ENCODE measurements at places on chromosomes 2 and 18.

DNA sequence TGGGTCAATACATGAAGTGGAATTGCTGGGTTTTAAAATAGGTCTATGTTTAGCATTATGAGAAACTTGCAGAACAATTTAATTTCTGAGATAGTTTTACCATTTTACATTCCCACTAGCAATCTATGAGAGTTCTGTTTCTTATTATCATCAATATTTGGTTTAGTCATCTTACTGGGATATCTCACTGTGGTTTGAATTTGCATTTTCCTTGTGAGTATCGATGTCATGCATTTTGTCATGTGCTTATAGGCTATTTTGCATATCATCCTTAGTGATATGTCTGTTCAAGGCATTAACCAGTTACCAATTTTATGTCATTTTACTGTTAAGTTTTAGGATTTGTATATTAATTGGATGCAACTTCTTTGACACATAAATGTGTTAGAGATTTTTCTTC, 204.4 kb downstream of the MCFD2 start:
- no peak for DNase-seq

DNA sequence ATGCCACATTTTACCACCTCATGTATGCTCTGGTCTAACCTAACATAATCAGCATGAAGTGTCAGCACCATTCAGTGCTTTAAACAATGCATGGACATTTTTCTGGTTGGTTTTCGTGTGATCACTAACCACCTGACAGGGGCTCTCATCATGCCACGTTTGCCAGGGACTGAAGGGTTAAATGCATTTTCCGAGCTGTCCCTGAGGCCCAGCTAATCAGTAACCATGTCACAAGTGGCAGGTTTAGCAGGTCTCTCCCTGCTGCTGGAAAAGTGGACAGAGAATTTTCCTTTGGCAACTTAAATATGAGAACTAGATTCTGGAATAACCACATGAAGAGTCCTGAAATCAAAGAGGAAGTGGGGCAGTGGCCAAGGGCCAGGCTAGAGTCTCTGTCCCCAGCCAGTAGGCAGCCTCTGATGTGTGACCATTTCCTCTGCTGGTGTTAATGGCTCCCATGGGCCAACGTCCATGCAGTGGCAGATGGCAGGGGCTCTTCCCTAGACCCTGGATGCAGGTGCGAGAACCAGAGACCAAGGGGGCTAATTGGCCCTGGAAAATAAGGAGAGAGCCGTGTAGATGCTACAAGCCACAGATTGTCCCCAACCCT, 69.5 kb downstream of the TPGS2 start:
- no peak for DNase-seq

DNA sequence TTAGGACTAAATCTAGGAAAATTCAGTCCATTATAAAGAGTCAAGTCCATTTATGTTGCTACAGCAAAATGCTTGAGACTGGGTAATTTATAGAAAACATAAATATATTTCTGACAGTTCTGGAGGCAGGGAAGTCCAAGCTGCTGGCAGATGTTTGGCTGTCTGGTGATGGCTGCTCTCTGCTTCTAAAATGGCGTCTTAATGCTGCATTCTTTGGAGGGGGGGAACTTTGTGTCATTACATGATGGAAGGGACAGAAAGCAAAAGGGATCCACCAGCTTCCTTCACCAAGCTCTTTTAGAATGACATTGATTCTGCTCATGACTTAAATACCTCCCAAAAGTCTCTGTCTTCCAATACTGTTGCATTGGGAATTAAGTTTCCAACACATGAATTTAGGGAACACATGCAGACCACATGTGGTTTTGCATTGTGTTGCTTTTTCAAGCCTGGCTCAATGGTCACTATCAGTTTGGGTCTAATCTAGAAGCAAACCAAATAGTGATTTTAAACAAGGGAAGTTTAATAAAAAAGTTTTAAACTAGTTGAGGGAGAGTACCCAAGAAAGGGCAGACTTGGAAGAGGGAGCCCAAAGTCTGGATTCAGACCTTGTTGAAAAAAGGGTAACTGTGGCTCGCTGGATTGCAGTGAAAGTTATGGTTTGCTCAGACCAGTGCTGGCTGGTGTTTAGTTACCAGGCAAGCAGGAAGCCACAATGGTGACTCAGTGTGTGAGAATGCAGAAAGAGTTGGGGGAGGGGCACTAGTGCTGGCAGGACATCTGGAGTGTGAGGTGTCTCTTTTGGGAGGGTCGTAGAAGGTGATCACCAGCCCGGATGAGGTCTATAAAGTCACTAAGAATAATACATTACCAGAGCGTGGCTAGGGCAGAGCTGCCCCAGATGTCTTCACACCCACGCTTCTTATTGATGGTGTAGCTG, 30.8 kb downstream of the C18orf54 start:
- DNase-seq = no peak

DNA sequence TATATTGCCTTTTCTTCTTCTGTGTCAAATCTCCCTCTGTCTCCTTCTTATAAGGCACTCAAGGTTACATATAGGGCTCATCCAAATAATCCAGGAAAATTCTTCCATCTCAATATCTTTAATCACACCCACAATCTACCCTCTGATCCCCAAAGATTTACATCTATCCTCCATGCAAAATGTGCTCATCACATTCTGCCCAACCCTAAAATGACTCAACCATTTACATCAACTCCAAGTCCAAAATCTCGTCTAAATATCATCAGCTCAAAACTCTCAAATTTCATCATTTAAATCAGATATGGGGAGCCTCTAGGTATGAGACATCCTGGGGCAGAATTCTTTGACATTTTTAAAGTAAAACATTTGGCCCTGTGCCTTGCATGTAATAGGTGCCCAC, 1349.8 kb downstream of the SUCLG1 start:
- DNase-seq = no peak

DNA sequence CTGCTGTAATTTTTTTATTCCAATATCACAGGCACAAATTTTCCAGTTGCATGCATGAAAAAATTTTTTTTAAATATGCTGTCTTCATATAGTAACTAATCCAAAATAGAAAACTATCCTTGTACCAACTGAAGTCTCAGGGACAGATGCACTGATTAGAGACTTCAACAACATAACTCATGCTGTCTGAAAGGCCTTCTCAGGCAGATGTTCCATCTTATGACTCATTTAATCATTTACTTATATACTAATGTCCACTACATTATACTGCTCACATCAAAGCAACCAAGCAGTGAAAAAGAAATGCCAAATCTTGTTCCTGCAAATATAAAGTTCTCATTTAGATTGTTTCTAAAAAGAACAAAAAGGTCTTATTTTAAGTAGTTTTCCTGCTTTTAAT, 53.1 kb downstream of the OLA1 start:
- DNase-seq = no peak

DNA sequence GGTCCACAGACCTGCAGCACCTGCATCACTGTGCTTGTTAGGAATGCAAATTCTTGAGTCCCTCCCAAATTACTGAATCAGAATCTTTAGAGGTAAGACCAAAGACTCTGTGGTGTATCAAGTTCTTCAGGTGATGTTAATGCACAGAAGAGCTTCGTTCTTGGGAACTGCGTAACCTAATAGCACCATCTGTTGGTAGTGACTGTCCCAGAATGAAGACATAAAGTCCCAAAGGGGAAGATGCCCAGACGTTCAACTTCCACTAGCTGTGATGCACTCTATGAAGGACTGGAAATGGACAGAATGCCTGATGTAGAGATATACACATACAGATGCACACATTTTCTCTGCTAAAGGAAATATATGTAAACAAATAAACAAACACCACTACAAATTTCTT, 576.0 kb downstream of the LRP1B start:
- no peak for DNase-seq

DNA sequence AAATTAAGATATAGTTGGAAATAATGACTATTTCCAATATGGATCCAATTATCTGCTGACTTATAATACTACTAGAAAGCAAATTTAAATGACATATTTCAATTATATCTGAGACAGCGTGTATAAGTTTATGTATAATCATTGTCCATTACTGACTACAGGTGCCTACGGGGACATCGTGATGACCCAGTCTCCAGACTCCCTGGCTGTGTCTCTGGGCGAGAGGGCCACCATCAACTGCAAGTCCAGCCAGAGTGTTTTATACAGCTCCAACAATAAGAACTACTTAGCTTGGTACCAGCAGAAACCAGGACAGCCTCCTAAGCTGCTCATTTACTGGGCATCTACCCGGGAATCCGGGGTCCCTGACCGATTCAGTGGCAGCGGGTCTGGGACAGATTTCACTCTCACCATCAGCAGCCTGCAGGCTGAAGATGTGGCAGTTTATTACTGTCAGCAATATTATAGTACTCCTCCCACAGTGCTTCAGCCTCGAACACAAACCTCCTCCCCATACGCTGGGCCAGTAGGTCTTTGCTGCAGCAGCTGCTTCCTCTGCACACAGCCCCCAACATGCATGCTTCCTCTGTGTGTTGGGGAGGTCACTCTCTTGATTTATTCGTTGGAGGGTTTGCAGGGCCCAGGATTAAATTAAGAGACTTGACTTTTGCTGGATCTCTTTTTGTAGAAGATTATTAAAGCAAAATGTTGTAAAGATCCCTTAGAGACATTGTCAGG, 194.4 kb downstream of the RPIA start:
- no peak for DNase-seq

DNA sequence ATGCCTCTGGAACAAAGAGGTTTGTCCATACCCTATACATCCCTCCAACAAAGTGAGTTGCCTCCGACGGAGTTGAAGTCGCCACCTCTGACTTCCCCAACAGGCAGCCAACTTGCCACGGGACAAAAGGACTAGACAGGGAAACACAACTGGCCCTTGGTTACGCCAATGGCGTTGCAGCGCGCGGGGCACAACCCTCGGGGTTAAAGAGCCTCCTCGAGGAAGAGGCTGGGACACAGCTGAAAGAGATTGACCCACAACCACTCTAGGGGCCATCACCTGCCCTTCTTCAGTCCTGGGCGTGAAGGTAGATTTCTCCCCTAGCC, 545 bp downstream of the GTF3C2 start:
- DNase-seq = peak; percentile 29

GRCh38 chr2:122061206-122061605, 305.8 kb downstream of the TSN start:
- no peak for DNase-seq

GRCh38 chr2:214830794-214831346, 21.4 kb upstream of the BARD1 start:
- no peak for DNase-seq

- no peak for DNase-seq
These were observed 101.0 kb upstream of the DNAJC10 start for GRCh38 chr2:182615036-182615435.

DNA sequence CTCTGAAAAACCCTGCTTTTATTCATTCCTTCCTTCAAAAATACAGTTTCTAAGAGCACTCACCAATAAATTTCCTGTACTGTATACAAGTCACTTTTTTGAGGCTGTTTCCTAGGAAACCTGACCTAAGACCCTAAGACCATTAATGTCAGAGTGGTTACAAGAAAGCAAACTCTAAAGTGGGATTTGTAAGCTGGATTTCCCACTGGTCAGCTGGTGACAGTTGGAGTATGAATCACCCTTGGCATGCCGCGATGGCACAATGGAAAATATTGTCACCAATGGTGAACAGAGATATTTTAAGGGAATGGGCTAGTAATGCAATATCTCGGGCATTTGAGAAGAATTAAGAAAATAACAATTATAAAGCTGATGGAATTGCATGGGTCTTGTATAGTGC, 101.9 kb downstream of the COL3A1 start:
- no peak for DNase-seq

DNA sequence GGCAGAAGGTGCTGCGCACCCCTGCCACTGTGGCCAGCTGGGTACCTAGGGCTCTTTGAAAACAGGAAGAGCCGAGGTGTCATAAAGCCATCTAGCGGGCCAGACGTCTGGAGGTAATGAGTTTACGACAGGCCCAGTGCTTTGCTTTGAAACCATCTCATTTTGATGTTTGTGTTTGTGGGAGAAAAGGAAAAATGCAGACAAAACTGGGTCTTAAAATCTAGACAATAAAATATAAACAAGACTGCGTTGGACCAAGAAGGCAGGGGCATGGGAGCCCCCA, 3.2 kb downstream of the HOXD9 start:
- no peak for DNase-seq

DNA sequence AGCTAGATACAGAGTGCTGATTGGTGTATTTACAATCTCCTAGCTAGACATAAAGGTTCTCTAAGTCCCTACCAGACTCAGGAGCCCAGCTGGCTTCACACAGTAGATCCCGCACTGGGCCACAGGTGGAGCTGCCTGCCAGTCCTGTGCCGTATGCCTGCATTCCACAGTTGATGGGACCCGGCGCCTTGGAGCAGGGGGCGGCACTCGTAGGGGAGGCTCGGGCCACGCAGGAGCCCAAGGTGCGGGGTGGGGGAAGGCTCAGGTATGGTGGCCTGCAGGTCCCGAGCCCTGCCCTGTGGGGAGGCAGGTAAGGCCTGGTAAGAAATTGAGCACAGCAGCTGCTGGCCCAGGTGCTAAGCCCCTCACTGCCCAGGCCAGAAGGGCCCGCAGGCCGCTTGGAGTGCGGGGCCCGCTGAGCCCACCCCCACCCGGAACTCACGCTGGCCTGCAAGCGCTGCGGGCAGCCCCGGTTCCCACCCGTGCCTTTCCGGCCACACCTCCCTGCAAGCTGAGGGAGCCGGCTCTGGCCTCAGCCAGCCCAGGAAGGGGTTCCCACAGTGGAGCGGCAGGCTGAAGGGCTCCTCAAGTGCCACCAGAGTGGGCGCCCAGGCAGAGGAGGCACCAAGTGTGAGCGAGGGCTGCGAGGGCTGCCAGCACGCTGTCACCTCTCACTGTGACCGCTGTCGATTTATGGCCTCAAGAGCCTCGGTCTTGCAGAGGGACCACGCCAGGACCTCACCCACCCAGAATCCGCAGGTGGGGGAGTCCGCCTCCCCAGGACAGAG, 76.5 kb downstream of the MEX3C start:
- no peak for DNase-seq
